Caki2 (cell line): ENCODE measurements at places on chromosomes 13 and 19. TPM values are rescaled to one million over a fixed set of nuclear protein-coding genes. Genes with fewer than 3 reads are reported as not detected.

GRCh38 chr13:58160980-58161379, 529.4 kb downstream of the PCDH17 start:
- DNase-seq: no peak

GRCh38 chr13:74767050-74767449, 632.8 kb upstream of the KLF12 start:
- DNase-seq: no peak

DNA sequence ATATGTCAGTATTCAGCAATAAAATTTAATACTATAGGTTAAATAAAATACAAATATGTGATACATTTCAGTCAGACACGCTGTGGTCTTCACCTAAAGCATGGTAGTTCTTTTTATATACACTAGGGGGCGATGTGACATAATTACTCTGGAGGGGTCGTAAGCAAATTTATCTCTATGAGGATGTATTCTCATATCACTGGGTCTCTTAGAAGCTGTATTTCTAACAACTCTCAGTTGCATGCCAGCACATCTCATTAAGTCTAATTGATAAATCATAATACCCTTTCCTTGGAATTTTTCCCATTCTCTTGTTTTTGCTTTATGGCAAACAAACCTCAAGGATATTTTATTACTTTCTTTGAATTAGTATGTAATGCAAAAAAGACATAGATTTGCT, 3.9 kb upstream of the PCDH17 start:
- DNase-seq: no peak

DNA sequence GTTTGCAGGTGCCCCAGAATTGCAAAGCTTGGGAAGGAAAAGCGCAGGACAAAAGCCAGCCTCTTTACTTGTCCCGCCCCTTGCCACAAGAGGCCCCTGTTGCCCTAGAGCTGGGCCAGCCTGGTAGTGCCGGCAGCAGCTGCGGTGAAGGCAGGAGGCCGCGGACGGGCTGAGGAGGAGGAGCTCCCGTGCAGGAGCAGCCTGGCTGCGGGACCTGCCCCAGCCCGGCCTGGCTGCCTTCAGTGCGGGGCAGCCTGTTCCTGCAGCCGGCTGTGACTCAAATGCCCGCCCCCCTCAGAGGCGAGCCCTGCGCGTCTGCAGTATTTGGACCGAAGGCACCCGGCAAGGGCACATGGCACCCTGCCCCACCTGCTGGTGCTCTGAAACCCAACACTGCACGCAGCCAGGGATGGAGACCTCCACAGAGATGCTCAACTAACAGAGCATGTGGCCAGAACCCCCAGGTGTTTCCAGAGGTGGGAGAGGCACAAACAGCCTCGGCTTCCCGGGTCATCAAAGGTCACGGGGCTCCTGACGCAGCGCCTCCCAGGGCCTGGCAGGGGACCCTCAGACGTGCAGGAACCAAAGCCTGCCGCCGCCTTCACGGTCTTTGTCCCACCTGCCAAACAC, 29.7 kb downstream of the NAXD start:
- DNase-seq: no peak

The KLK12 gene
- not detected in 2 replicates for total RNA-seq

The HCN2 gene
- 2.1 and 3.2 TPM in 2 replicates for total RNA-seq

The CDX2 gene
- total RNA-seq: not detected in 2 replicates

The SPRY2 gene
- total RNA-seq: 1.2 and 9.2 TPM in 2 replicates

The GJB6 gene
- not detected in 2 replicates for total RNA-seq

The C2CD4C gene
- 1.8 and 2.1 TPM in 2 replicates for total RNA-seq
